Inflammatory macrophage treated with lipopolysaccharide for 4 hours (primary cell): ENCODE measurements at places on chromosomes 3 and 15.

- no peak for DNase-seq
These were observed 25.9 kb upstream of the CXCR6 start for GRCh38 chr3:45917146-45917898.

DNA sequence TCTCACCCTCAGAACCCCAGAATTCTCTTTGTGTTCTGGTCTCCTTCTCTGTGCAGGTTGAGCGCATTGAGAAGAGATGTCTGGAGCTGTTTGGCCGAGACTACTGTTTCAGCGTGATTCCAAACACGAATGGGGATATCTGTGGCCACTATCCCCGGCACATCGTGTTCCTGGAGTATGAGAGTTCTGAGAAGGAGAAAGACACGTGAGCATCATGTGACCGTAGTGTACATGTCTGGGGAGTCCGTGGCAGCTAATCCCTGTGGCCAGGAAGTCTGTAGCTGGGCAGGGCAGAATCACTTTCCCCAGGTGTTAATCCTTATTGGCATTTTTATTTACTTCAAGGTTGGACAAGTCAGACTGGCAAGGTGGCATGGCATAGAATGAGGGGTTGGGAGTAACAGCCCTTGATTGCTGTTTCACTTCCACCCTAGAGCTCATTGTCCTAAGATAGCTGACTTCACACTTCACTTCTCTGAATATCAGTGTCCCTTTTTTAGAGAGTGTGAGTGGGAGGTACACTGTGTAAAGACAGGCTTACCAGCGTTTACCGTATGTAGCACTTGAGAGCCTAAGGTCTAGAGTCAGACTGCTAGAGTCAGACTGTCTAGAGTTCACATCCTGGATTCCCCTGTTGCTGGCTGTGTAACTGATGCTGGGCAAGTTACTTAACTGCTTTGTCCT lies 4.4 kb downstream of the MTMR14 start:
- peak; percentile 76 for DNase-seq

- no peak for DNase-seq
These were observed 256.5 kb upstream of the NECTIN3 start for GRCh38 chr3:110815008-110815583.

DNA sequence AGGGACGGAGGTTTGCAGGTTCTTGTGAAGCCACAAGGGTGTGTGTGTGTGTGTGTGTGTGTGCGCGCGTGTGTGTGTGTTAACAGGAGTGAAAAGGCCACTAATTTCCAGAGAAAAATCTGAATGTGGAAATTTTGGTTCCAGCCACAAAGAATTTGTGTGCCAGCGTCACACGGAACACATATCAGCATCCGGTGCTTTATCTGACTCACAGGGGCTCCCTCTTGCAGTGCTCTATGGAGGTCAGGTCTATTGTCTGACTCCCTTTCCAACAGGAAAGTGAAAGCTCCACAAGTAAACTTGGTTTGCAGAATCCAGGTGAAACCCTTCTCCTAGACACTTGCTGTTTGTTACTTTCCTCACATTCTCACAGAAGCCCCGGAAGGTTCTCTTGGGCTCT lies 6.2 kb downstream of the CLDN11 start:
- no peak for DNase-seq

- DNase-seq: peak; percentile 58
These were observed 419 bp downstream of the FAM227B start for GRCh38 chr15:49620199-49620598.

GRCh38 chr3:4704552-4704951 lies 211.4 kb downstream of the ITPR1 start:
- DNase-seq: no peak

DNA sequence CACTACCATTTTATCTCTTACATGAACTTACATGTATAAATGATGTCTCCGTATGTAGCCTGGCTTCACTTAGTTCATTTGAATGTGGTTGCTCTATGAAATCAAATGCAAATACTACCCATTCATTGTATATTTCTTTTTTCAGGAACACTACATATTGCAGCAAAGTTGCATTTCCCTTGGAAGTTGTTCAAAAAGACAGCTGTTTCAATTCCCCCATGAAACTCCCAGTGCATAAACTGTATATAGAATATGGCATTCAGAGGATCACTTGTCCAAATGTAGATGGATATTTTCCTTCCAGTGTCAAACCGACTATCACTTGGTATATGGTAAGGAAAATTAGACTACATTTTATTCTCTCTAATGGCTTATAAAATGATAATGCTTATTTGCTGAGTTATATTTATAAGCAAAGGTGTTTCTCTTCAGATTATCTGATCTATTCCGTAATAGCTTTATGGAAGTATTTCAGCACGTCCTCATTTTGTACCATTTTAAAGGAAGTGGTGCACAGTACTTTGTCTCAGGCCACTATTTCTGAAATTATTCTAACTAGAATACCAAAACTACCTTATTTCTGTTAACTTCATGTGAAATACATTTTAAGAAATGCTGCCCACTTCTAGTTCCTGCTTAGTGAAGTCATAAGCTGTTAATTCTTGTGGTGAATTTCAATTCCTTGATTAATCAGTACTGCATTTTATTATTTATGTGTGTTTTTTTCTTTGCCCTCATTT lies 95.1 kb downstream of the IL1RAP start:
- DNase-seq: peak; percentile 38

- DNase-seq: no peak
These were observed 106.1 kb downstream of the RFTN1 start for GRCh38 chr3:16407366-16407765.

GRCh38 chr15:74275957-74276356 lies 39.8 kb downstream of the CCDC33 start:
- no peak for DNase-seq

GRCh38 chr3:186097663-186098451 lies 11.0 kb downstream of the ETV5 start:
- DNase-seq: no peak

GRCh38 chr3:125958511-125959316 lies 10.3 kb upstream of the ROPN1B start:
- DNase-seq: no peak

DNA sequence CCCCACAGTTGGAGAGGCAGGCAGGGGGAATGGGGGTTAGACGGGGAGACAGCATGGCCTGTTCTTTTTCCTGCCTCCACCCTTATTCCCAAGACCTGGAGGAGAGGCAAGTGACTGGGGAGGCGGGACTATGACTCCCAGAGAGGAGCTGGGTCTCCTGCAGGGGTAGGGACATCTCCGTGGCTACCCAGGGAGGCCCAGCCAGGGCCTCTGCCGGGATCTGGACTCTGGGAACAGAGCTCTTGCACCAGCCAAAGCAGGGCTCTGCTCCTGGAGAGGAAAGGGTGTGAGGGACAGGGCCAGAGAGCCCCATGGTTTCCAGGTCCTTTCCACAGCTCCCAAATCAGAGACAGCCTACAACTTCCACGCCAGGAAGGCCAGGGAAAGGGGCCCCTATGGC lies 22.8 kb downstream of the CFAP100 start:
- DNase-seq: no peak

GRCh38 chr3:99776516-99777209 lies 41.0 kb upstream of the CMSS1 start:
- DNase-seq: no peak

DNA sequence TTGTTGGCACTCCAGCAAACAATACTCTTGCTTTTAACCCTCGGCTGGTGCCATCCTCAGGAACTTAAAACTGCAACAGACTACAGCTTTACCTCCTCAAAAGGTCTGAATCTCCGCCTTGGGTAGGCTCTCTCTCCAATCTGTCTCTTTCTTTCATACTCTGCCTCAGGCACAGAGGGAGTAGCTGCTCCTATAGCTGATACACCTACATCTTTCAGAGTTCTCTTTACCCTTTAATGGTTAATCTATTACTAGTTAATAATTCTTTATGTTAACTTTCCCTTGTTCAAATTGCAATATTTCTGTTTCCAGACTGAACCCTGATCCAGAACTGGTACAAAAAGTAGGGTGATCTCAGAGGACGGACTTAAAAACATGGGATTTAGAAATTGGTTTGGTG lies 66.2 kb downstream of the MAP4 start:
- DNase-seq: no peak

DNA sequence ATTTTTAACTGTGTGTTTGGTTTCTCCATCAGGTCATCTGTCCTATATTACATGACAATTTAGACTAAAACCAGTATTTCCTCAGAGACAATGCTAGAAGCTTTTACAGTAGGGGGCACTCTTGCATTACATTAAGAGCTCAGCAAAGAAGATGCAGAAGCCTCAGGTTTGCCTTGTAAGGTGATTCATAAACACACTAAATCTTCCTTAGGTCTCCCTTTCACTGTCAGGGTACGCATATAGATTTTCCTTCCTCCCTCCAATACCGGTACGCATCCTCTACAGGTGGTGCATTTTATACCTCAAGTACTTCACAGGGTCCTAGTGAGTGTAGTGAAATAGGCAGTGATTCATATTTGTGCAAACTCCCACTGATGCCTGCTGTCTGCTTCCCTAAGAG lies 46.5 kb downstream of the CD86 start:
- DNase-seq: peak; percentile 84

DNA sequence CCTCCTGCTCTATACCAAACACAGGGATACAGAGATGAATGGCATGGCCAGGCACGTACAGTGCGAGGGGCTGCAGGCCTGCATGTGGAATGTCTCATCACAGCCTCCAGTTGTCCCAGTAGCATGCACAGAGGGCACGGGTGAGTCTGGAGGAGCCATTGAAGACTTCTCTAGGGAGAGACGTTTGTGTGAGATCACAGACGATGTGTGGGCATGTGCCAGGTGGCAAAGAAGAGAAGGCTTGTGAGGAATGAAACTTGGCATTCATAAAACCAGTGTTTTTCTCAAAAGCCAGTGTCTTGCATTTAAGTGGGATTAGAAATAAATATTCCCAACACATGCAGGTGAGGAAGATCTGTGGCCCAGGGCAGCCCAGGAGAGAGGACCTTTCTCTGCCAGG lies 119.1 kb upstream of the UBE3A start:
- DNase-seq: no peak

- no peak for DNase-seq
These were observed 18.4 kb upstream of the PLSCR4 start for GRCh38 chr3:146269271-146269670.

DNA sequence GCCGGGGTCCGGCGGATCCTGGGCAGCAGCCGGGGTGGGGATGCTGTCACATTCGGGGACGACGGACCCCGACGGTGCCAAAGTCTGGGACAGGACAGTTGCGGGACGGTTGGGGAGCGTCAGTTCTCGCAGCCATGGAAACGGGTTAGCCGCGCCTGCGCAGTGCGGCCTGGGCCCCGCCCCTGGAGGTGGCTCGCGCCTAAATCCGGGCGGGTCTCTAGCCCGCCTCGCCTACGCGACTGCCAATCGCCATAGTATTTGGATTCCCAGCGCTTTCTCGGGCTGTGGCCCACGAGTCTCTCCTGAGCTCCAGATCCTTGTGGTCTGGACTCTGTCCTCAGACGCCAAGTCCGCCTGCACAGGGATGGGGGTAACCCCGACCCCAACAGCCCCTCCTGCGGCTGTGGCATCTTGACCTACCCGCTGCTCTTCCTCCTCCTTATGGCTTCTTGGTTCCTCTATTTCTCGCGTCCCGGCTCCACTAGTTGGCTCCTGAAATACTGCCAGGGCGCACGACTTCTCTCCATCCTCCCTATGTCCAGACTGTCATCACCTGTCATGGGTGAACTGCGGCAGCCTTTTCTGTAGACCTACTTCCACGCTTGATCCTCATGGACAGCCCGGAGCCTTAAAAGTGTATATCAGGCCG lies at the start of gene ZMYND10:
Gene ZMYND10 (minus strand): TSS at position 147 of the 649 bp plus-strand sequence. CDS start 153 bp downstream, outside the sequence.
- DNase-seq: peak; percentile 79

DNA sequence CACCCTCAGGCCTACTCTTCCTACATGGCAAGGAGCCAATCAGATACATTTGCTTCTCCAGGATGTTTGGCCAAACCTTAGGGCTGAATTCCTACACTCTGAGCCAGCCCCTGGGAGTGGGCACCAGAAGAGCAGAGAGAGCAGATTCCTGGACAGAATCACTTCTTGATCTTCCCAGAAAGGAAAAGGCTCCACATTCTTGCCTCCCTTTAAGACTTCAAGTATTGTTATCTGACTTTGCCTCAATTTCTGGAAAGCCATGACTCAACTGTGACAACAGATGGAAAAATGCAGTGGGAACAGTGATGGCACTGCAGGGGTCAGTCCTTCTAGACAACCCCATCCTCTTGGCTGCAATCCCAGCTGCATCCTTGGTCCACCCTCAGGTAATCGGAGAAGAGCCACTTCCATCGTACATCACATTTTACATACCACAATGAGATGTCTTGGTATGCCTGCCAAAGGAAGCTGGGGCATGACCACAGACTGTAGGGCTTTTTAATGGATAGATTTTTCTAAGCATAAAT lies 21.0 kb downstream of the SLCO2A1 start:
- no peak for DNase-seq

- DNase-seq: peak; percentile 61
These were observed 15.6 kb upstream of the MAGEF1 start for GRCh38 chr3:184727357-184728009.

DNA sequence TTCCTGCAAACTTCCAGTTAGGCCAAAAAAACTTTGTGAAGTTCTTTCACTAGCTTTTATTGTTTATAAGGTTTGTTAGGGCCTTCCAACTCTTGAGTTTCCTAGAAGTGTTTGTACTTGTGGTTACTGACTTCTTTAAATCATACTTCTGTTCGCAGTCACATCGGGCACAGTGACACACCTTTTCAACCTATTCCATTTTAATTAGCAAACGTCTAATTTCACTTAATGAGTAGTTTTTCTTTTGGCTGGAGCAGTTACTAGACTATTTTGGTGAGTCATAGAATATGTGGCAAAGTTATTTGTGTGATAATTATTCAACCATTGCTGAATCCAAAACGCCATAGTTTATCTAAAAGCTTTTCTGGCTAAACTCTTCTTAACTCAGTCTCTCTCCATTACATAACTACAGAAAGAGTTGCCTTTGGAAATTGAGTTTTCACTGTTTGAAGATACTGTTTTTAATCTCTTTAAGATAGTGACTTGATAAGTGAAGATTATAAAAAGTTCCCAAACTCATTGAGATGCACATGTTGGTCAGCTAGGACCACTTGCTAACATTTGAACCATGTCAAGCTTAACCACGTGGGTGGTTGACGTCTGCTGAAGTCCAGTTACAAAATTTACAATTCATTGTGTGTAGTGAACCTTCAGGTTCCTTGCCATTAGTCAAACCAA lies 21.5 kb downstream of the CNOT10 start:
- peak; percentile 22 for DNase-seq

DNA sequence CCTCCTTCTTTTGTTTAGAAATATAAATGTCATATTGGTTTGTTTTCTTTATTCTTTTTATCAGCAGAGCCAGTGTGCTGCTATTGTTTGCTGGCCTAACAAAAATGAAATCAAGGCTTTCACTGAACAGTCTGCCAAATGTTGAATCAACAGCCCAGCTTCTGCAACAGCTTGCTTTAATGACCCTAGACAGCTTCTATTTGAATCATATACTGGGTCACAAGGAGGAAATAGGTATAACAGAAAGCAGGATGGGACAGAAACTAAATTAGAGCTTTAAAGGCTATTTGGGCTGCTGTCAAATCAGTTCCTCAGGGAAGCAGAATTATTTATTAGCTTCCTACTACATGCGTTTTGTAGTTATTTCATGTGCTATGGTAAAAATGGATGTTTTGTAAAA lies 12.1 kb upstream of the DNAJC13 start:
- no peak for DNase-seq

- no peak for DNase-seq
These were observed 18.1 kb downstream of the CSRNP1 start for GRCh38 chr3:39135170-39135805.

- DNase-seq: no peak
These were observed 102.1 kb upstream of the NECTIN3 start for GRCh38 chr3:110969229-110970211.

GRCh38 chr3:141557961-141558706 lies 71.3 kb downstream of the RASA2 start:
- peak; percentile 36 for DNase-seq
